ENCODE measurements at places on chromosomes 13 and 19. TPM values are rescaled to one million over a fixed set of nuclear protein-coding genes. Genes with fewer than 3 reads are reported as not detected.

The PRSS57 gene
- total RNA-seq = not detected

GRCh38 chr13:60448907-60449510 lies 52.0 kb downstream of the TDRD3 start:
- DNase-seq = no peak

The LRRC8E gene
- total RNA-seq = 0.95 TPM

The OVOL3 gene
- not detected for total RNA-seq

The HIF3A gene
- 99.1 TPM for total RNA-seq

DNA sequence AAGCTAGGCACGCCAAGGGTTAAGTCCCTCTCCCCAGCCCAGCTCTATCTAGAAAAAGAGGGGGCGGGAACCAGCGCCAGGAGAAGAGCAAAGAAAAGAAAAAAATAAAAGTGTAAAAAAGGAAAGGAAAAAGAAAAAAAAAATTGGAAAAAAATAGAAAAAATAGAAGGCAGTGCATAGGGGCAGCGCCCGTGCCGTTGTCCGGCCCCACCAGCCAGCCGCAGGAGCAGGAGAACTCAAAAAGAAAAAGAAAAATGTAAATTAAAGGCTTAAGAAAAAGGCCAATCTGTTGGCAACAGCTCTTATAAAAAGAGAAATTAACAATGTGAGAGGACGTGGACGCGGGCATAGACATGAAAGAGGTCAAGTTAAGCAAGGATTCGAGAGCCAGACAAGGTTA lies 105.4 kb upstream of the ZNF98 start:
- no peak for DNase-seq

- DNase-seq = no peak
Measured at GRCh38 chr19:6204866-6205723, 69.6 kb downstream of the ACSBG2 start.

DNA sequence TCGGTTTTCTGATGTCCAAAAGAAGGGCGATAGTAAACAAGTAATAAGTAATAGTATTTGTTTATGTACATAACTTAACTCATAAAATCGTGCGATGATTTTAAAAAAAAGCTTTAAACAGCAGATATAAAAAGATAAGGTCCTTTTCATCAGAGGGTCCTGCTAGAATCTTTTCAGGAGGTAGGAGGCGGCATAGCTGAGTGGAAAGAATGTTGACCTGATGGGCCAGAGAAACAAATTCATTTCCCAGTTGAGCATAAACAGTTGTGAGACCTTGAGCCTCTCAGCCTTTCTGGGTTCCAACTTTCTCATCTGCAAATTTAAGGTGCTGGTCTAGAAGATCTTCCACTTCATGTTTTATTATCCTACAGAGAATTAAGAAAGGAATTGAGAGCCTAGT lies 173.5 kb downstream of the LACC1 start:
- DNase-seq = no peak

GRCh38 chr19:49098795-49099194 lies 13.5 kb downstream of the SNRNP70 start:
- DNase-seq = no peak

GRCh38 chr19:47096721-47097120 lies 16.9 kb downstream of the ZC3H4 start:
- no peak for DNase-seq

DNA sequence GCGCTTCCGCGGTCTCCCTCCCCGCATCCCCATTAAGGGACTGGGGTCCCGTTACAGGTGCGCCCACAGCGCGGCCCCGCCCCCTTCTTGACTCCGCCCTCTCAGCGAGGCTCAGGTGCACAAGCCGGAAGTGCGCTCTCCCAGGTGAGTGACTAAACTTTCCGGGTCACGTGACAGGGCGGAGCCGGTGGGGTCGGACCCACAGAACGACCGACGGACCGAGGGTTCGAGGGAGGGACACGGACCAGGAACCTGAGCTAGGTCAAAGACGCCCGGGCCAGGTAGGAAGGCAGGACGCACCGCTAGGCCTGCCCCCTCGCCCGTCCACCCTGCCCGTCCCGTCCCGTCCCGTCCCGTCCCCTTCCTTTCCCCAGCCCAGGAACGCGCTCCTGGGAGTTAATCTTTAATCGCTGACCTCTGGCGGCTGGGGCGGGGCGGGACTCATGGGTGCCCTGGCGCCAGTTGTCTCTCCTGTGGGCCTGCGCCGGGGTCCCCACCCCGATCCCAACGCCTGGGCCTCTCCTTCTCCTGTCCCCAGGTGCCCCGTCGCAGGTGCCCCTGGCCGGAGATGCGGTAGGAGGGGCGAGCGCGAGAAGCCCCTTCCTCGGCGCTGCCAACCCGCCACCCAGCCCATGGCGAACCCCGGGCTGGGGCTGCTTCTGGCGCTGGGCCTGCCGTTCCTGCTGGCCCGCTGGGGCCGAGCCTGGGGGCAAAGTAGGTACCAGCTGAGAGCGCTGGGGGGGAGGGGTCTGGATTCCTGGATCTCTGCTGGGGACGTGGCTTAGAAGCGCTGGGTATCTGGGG lies at the start of gene CRB3:
CRB3 (plus strand) TSS at position 202 of the 804 bp plus-strand sequence; CDS start at position 633, 431 bp downstream.
- DNase-seq = no peak

DNA sequence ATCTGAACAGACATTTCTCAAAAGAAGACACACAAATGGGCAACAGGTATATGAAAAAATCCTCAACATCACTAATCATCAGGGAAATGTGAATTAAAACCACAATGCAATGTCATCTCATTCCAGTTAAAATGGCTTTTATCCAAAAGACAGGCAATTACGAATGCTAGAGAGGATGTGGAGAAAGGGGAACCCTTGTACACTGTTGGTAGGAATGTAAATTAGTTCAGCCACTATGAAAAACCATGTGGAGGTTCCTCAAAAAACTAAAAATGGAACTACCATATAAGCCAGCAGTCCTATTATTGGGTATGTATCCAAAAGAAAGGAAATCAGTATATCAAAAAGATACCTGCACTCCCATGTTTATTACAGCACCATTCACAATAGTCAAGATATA lies 24.7 kb upstream of the ZC3H13 start:
- no peak for DNase-seq

DNA sequence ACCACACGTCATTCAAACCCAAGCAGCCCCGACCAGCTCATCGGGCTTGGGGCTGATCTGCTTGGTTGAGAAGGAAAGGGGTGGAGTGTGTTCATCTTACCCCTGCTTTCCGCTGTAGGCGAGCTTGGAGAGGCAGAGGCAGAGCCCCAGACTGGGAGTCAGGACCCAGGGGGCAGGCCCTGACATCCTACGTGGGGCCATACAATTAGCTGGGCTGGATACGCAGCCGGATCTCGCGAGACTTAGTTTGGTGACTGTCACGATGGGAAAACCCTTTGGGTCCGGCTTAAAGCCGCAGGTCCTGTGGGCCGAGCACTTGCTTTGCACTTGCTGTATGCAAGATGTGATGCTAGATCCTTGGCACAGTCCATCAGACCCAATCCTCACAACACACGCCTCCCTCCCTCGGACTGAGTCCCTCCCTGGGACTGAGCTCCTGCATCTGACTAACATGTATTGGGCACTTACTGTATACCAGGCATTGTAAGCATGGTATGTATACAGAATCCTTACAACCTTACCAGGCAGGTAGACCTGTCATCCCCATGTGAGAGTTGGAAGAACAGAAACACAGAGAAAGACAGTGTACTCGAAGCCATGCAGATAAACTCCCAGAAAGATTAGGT lies 3.7 kb downstream of the CEACAM16 start:
- DNase-seq = peak; percentile 36

DNA sequence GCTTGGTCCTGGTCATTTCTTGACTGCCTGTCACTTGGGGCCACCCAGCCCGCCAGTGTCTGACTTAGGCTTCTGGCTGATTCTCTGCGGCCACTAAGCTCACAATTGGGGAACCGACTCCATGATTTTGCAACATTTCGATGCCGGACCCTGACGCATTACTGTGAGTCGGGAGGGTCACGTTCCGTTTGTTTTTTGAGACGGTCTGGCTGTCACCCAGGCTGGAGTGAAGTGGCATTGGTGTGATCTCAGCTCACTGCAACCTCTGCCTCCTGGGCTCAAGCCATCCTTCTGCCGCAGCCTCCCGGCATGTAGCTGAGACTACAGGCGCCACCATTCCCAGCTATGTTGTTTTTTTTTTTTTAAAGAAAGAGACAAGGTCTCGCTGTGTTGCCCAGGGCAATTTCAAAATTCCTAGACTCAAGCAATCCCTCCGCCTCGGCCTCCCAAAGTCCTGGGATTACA lies 3.2 kb upstream of the ADAT3 start:
- DNase-seq = peak; percentile 68

The RFXAP gene
- total RNA-seq = 4.6 TPM

The C19orf85 gene
- total RNA-seq = not detected

DNA sequence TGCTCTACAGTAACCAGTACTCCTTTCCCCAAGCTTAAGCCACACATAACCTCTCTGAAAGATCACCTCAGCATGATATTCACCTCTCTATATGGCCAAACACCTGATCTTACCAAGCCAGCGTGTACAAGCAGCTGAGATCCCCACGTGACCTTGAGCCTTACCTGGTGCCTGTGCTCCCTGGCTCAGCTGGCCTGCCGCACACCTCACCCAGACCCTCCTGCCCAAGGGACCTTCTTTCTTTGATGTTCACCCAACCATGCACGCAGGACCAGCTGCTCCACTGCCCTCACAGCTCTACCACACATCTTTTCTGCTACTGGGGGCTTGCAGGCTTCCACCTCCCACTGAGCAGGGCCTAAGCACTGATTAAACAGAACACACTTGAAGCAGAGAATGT lies 9.0 kb downstream of the DHRS12 start:
- no peak for DNase-seq

The NLRP7 gene
- total RNA-seq = not detected

The C19orf38 gene
- 0.39 TPM for total RNA-seq

GRCh38 chr19:31528261-31528660 lies 179.0 kb upstream of the TSHZ3 start:
- DNase-seq = no peak

- DNase-seq = peak; percentile 75
Measured at GRCh38 chr13:26964278-26965250, 204.0 kb upstream of the GPR12 start.

The UBL5 gene
- total RNA-seq = 496 TPM

GRCh38 chr13:31722673-31723072 lies 16.7 kb upstream of the RXFP2 start:
- no peak for DNase-seq

The ZIC2 gene
- not detected for total RNA-seq

DNA sequence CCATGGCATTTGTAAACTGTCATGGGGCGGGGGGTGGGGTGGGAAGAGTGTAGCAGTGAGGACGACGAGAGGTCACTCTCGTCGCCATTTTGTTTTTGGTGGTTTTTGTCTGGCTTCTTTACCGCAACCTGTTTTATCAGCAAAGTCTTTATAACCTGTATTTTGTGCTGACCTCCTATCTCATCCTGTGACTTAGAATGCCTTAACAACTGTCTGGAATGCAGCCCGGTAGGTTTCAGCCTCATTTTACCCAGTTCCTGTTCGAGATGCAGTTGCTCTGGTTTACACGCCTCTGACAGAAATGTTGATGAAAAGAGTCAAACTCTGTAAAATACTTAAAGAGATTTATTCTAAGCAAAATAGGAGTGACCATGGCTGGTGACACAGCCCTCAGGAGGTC lies 852.0 kb downstream of the DACH1 start:
- no peak for DNase-seq

DNA sequence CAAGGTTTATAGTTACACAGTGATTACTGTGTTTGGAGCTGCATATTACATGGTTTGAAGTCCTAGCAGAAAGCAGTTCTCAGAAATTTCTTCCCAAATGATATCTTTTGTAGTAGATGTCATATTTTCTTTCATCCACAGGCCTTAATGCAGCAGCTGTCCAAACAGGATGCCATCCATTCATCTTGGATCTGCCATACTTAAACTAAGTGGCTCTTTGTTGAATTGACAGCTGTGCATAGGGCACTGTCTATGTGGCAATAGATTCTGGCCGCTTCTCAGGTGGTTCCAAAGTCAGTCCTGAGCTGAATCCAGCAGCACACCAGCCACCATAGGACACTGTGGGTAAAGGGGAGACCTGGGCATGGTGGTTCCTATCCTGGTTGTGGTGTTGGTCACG lies 41.6 kb upstream of the SPRY2 start:
- no peak for DNase-seq

- DNase-seq = no peak
Measured at GRCh38 chr13:110443622-110444225, 117.8 kb downstream of the RAB20 start.

DNA sequence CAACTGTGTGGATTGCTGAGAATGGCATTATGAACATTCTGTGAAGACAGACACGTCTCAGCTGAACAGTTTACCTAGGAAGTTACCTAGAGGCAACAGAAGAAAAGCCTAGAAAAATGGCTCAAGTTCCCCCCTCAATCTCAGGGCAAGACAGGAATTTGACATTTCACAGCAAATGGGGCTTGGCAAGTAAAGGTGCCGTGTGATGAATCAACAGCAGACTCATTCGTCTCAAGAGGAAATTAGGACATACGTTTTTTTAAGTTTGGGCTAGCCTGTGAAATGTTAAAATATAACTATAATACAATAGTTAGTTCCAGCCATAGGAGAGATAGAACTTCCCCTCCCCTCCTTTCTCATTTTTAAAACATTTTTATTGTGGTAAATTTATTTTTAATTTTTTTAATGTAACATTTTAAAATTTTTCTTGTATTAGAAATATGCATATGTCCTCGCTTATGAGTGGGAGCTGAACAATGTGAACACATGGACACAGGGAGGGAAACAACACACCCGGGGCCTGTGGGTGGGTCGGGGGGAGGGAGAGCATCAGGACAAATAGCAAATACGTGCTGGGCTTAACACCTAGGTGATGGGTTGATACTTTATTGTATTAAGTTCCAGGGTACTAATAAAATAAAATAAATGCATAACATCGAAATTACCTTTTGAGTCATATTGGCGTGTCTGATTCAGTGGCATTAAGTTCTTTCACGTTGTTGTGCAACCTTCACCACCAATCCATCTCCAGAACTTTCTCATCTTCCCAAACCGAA lies 116.0 kb downstream of the COL4A2 start:
- no peak for DNase-seq

DNA sequence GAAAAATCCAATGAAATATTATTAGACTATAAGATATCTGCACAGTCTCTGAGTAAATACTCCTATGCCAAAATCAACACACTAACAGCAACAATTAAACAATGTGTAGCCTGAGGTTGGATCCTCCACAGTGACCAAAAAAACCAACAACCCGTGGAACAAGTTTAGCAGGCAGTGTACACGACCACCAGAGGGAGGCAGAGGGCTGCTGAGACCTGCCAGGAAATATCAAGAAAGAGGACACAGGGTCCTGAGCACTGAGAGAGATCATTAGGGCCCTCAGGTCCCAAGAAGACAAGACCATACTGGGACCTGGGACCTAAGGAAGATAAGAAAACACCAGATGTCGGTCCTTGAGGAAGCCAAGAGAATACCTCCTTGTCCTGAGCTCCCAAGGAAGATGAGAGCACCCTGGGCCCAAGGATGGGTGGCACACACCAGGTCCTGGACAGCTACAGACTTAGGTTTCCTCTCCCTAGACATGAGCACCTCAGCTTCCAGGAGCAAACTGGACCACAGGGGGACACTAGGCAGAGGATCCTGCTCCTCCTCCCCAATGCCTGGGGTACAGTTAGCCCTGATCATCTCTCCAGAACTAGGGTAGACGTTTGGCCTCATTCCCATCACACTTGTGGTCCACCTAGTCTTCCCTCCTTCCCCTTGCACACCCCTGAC lies 822 bp upstream of the ZNF274 start:
- no peak for DNase-seq
